ENCODE measurements at places on chromosomes 3 and 15. TPM values are rescaled to one million over a fixed set of nuclear protein-coding genes. Genes with fewer than 3 reads are reported as not detected.

DNA sequence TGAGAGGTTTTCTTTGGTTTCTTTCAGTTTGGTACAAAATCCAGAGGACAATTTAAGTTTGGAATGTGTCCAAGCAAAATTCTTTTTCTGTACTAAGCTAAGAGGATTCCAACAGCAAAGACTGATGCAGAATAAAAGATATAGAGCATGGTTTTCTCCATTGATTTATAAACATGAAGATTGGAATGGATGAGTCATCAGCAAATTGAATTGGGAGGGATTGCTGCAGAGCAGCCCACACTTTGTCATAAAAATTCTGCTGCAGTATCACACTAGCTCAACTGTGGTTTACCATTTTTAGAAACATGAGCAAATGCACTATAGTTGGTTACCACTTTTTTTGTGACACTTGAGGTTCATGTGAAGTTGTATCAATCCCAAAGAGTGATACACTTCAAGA, 16.1 kb upstream of the LARP6 start:
- H3K4me1 ChIP-seq = no peaks in the 10 kb centered on the region
- DNase-seq = no peak
- no peaks in the 10 kb centered on the region for H3K36me3 ChIP-seq
- H3K4me3 ChIP-seq = no peak overlapping the region
- H3K27ac ChIP-seq = no peak overlapping the region
- H3K27me3 ChIP-seq = no peaks in the 10 kb centered on the region

The MESP2 gene
- total RNA-seq = not detected

GRCh38 chr3:123113889-123114450, 47.1 kb downstream of the PDIA5 start:
- no peaks in the 10 kb centered on the region for H3K27me3 ChIP-seq
- H3K4me1 ChIP-seq = no peaks in the 10 kb centered on the region
- H3K27ac ChIP-seq = no peak overlapping the region
- H3K4me3 ChIP-seq = no peak overlapping the region

GRCh38 chr3:186487819-186488218, 56.4 kb downstream of the CRYGS start:
- DNase-seq = no peak
- peaks cover 6% of the 10 kb centered on the region for H3K4me1 ChIP-seq
- H3K36me3 ChIP-seq = no peaks in the 10 kb centered on the region
- no peak overlapping the region for H3K4me3 ChIP-seq
- H3K27ac ChIP-seq = no peak overlapping the region
- no peaks in the 10 kb centered on the region for H3K27me3 ChIP-seq

The COL6A5 gene
- not detected for total RNA-seq

DNA sequence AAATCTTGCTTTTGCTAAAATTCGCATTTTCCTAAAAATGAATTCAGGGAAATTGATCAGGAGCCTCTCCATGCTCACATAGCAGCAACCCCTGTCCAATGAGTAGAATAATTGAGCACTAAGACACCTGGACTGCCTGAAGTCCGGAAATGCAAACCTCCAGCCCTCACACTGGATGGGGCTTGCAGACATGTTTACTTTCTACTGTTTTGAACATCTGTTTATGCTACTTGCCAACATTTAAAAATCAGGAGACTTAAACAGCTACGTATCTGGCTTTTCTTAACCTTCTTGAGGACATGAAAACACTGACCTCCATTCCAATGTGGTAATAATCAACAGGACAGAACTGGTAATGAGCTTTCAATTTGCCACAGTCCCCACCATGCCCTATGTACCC, 184.4 kb downstream of the SHOX2 start:
- no peak overlapping the region for H3K27ac ChIP-seq
- no peaks in the 10 kb centered on the region for H3K36me3 ChIP-seq
- H3K27me3 ChIP-seq = no peaks in the 10 kb centered on the region
- no peak overlapping the region for H3K4me3 ChIP-seq
- H3K4me1 ChIP-seq = no peaks in the 10 kb centered on the region
- DNase-seq = no peak

DNA sequence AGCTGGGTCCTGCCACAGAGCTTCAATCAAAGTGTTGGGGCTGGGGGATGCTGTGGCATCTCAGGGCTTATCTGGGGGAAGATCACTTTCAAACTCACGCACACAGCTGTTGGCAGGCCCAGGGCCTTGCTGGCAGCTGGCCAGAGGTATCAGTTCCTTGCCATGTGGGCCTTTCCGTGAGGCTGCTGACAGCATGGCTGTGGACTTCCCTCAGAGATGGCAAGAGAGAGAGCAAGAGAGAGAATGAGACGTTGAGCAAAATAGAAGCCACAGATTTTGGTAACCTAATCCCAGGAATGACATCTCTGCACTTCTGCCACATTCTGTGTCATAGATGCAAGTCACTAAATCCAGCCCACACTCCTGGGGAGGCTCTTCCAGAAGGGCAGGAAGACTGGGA, 91.0 kb downstream of the TPRG1 start:
- no peaks in the 10 kb centered on the region for H3K27me3 ChIP-seq
- DNase-seq = no peak
- no peaks in the 10 kb centered on the region for H3K36me3 ChIP-seq
- no peak overlapping the region for H3K4me3 ChIP-seq
- H3K27ac ChIP-seq = no peak overlapping the region
- H3K4me1 ChIP-seq = no peaks in the 10 kb centered on the region

The MFSD1 gene
- total RNA-seq = 35.9 TPM

GRCh38 chr15:55279100-55279745, 10.4 kb downstream of the RAB27A start:
- H3K27me3 ChIP-seq = no peaks in the 10 kb centered on the region
- no peak for DNase-seq
- H3K4me1 ChIP-seq = peaks cover 3% of the 10 kb centered on the region
- H3K27ac ChIP-seq = no peak overlapping the region
- H3K36me3 ChIP-seq = no peaks in the 10 kb centered on the region
